NCI-H526 (cell line): ENCODE measurements at places on chromosomes 5 and 9.

DNA sequence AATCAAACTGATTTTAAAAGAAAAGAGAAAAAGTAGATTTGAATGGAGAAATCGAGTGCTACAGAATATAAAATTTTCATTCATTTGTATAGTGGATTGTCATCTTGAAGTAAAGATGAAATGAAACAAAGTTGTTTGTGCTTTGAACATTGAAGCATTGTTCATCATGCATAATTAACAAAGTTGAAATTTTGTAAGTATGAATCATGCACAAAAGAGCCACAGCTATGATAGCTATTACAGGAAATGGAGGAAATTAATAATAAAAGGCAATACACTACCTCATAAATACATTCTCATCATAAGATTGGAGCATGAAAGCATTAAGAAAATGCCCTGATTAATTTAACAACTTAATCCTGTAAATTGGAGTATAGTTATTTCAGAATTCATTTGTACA lies 153.4 kb upstream of the TLX3 start:
- no peak for DNase-seq

GRCh38 chr5:64811050-64811640 lies 42.4 kb downstream of the CWC27 start:
- peak; percentile 36 for DNase-seq

DNA sequence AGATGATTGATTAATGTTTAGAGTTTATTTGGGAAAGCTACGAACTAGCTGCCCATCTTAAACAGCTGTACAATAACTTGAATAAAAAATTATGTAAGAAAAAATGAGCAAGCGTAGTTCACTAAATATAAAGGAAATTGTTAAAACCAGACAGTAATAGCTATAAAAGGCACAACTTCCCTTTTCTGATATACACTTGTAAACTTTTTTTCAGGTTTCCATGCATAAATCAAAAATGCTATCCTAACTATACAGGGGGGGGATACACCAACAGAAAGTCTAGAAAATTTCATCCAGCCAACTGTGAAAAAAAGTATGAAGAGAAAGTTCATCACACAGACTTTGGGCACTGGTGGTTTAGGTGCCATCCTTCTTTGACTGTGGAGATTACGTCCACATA lies 122.3 kb downstream of the NR3C1 start:
- no peak for DNase-seq

DNA sequence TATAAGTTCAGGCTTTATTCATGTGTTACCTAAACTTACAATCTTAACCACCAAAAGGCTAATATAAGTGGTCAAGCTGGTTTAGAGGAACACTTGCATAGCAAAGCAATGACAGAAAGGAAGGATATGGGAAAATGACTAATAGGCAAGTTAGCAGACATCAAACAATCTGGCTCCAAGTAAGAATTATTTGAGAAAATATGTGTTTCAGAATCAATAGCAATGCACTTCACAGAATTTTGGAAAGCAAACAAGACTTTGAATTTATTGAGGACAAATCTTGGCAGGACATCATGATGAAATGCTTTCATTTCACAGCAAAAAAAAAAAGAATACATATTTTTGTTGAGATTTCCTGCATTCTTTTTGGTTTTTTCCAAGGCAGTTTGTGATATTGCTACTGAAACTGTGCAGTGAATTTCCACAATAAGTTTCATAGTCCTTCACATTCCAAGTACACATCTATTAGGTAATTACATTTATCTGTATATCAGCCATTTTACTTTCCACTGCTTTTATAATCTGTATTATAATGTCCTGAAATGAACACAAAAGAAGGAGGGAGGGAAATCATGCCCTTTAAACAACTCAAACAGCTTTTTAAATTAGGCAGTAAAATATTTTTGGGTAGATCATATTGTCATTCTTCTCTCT lies 417.9 kb downstream of the NR2F1-AS1 start:
- no peak for DNase-seq

GRCh38 chr5:115623658-115624057 lies 2.2 kb downstream of the TMED7 start:
- DNase-seq = no peak

DNA sequence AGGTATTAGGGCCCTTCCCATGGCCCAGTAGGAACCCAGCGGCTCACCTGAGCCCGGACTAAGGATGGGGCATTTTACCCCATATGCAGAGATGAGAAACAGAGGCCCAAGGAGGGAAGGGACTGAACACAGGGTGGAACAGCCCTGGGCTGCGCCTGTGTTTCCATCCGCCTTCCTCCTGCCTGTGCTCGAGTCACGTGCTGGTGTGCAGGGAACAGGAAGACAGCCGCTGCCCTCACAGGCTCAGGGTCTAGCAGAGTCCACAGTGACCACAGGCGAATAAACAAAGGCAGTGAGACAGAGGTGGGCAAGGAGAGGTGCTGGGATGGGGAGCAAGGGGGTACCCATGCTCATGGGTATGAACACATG lies 129.4 kb downstream of the C9orf50 start:
- DNase-seq = no peak

GRCh38 chr5:72597456-72597948 lies 90.3 kb upstream of the ZNF366 start:
- no peak for DNase-seq

DNA sequence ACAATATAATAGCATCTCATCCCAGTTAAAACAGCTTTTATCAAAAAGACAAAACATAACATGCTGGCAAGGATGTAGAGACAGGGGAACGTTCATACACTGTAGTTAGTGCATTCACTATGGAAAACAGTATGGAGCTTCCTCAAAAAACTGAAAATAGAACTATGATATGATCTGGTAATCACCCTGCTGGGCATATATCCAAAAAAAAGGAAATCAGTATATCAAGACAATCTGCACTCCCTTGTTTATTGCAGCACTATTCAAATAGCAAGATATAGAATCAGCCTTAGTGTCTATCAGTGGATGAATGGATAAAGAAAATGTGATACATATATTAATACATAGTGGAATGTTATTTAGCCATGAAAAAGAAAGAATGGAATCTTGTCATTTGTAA lies 88.5 kb downstream of the PBX3 start:
- no peak for DNase-seq

- DNase-seq = peak; percentile 3
Measured at GRCh38 chr5:165457859-165458481, 1952.6 kb downstream of the MAT2B start.

DNA sequence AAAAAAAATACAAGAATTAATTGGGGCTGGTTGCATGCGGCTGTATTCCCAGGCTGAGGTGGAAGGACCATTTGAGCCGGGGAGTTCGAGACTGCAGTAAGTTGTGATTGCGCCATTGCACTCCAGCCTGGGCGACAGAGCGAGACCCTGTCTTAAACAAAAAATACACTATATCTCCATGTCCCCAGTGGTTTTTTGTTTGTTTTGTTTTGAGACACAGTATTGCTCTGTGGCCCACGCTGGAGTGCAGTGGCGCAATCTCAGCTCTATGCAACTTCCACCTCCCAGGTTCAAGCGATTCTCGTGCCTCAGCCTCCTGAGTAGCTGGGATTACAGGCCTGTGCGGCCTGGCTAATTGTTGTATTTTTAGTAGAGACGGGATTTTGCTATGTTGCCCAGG lies 1.2 kb downstream of the COQ4 start:
- no peak for DNase-seq

DNA sequence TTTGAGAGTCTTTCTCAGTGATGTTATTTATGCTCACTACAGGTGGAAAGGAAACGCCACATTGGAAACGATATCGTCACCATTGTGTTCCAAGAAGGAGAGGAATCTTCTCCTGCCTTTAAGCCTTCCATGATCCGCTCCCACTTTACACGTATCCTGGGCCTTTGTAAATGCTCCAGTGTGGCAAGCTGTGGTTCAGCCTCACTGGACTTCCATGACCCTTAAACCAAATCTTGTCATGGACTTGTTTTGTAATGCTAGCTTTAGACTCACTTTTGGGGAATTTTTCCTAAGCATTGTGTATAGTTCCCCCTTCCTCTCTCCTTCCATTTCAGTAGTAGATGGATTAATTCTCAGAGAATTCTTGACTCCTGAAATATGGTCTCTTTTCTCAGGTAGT lies 60.9 kb upstream of the SLC2A8 start:
- DNase-seq = no peak

DNA sequence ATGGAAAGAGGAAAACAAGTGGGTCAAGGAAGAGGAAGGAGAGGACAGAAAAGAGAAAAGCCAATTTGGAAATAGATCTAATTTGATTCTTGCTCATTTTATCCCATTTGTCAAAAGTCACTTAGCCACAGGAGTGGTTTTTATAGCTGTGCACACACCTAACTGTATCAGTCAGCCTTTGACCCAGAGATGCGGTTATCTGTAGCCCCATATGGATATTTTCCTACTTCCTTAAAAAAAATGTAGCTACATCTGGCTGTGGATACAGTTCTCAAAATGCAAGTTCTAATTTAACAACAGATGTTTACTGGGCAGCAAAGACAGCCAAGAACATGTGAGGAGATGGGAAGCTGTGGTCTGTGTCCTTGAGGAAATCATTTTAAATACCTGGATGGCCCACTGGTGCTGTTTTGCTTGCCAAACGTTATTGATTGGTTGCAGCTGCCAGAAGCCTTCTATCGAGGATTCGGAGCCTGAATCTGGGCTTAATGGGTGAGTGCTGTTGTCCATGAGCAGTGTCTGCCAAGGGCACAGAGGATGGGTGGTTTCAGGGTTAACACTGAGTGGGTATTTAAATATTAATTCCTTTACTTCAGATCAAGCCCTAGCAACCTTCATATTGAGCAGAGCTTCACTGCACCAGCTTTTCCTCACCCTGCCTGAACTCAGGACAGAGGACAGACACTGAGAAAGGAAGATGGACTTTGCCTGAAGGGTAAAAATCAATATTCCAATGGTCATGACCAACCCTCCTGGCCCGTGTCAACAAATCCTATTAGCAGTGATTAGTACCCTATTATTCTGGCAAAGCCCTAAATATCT lies 92.2 kb downstream of the APBA1 start:
- DNase-seq = no peak

GRCh38 chr5:170006021-170006420 lies 25.7 kb upstream of the INSYN2B start:
- DNase-seq = no peak

- no peak for DNase-seq
Measured at GRCh38 chr9:21121595-21122251, 19.9 kb downstream of the IFNW1 start.

GRCh38 chr9:96486386-96487028 lies 36.5 kb downstream of the HABP4 start:
- no peak for DNase-seq

DNA sequence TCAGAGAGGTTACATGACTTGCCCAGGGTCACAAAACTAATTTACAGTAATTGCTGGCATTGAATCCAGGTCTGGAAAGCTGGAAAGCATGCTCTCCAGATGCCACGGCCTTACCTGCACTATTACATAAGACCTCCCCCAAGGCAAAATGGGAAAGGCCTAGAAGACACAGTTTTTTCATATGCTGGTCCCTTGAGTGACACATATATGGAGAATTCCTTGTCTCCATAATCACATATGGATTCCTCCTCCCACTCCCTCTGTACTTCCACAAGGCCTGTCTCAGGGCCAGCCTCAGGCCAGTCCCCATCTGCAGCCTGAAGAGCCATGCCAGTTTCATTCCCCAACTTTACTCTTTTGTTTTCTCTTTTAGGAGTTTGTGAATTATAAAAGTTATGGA lies 28.6 kb upstream of the MEIKIN start:
- no peak for DNase-seq

- DNase-seq = no peak
Measured at GRCh38 chr5:153256-153655, 38.0 kb upstream of the LRRC14B start.

GRCh38 chr9:14561929-14562405 lies 131.3 kb downstream of the ZDHHC21 start:
- peak; percentile 96 for DNase-seq

- DNase-seq = no peak
Measured at GRCh38 chr5:136766456-136766855, 401.1 kb upstream of the TRPC7 start.

- DNase-seq = no peak
Measured at GRCh38 chr5:105670596-105670995, 2000.1 kb downstream of the EFNA5 start.

DNA sequence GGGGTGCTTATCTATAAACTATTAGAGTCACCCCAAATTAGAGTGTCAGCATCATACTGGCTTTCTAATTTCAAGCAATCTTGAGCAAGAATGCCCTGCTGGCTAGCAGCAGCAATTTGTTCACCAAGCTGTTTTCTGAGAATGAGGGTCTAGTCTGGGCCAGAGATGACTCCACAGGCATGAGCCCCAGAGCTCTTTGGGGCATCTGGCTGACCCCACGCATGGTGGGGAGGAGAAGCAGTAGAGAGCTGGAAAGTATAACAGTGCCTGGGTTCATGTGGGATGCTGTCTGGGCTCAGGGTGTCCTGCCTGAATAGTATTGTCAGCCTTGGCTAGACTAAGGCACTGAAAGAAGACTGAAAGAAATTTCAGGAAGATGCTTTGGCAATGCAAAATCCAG lies 64.9 kb downstream of the C6 start:
- DNase-seq = no peak

DNA sequence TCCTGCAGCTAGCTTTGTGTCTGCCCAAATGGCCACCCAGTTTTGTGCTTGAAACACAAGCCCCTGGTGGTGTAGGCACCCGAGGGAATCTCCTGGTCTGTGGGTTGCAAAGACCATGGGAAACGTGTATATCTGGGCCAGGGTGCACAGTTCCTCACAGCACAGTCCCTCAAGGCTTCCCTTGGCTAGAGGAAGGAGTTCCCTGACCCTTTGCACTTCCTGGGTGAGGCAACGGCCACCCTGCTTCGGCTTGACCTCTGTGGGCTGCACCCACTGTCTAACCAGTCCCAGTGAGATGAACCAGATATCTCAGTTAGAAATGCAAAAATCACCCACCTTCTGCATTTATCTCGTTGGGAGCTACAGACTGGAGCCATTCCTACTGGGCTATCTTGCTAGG lies 865.0 kb upstream of the ACO1 start:
- DNase-seq = no peak

GRCh38 chr9:98372077-98372836 lies 116.8 kb upstream of the TBC1D2 start:
- no peak for DNase-seq

GRCh38 chr9:114412048-114412683 lies 24.4 kb upstream of the AKNA start:
- DNase-seq = no peak

DNA sequence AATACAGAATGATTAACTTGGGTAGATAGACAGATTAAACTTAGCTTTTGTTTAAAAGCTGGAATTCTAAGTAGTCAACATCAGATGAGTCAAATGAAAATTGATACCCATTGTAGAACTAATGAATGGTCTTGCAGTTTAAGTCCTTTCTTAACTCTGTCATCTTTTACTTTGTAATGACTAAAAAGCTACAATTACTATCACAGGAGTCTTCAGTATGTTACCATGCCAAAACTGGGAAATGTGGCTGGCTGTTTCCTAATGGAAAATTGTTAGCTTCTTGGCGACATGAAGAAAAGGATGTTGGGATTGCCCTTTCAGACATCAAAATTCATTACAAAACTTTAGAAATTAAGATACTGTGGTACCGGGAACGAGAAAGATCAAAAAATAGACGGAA lies 20.2 kb upstream of the ANXA1 start:
- no peak for DNase-seq

GRCh38 chr5:5364932-5365331 lies 57.5 kb upstream of the ICE1 start:
- no peak for DNase-seq

- no peak for DNase-seq
Measured at GRCh38 chr9:136318111-136318775, 9.1 kb upstream of the GPSM1 start.
